Left renal pelvis (tissue), 4 donors: ENCODE measurements at places on chromosomes 11 and 22. TPM values are rescaled to one million over a fixed set of nuclear protein-coding genes. Genes with fewer than 3 reads are reported as not detected.

- DNase-seq: no peak
Measured at GRCh38 chr11:44632466-44633123, 67.1 kb downstream of the CD82 start.

- DNase-seq: no peak
Measured at GRCh38 chr11:45662665-45663485, 2.5 kb downstream of the CHST1 start.

DNA sequence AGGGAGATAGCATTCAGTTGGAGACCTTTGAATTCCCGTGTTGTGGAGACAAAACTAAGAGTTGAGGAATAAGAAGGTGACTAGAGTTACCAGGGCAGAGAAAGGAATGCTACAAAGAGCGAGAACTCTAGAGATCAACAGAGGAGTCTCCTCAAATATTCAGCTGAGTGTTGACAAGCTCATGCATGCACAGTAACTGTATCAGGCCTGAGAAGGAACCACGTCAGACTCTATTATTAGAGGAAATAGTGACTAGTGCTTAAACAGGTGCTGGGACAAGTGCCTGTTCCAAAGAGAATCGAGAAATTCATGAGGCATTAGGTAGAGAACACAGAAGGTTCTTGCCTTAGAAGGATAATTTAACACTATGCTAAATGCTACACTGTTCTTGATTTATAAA lies 333.8 kb upstream of the CHORDC1 start:
- no peak for DNase-seq

DNA sequence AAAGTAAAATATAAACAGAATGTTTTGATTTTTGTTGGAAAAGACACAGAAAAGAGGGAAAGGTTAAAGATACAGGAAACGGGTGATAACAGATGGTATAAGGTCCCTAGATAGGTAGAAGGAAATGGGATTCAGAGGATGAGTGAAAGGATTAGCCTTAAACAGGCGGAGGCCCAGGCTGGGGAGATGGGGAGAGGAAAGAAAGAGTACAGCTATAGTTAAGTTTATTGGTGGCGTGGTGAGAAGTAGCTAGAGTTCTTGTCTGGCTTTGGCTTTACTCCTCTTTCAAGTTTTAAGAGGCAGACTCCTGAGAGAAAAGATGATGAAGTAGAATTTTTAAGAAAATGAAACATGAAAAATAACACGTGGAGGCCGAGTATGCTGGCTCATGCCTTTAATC lies 13.7 kb downstream of the ZBTB44 start:
- no peak for DNase-seq

DNA sequence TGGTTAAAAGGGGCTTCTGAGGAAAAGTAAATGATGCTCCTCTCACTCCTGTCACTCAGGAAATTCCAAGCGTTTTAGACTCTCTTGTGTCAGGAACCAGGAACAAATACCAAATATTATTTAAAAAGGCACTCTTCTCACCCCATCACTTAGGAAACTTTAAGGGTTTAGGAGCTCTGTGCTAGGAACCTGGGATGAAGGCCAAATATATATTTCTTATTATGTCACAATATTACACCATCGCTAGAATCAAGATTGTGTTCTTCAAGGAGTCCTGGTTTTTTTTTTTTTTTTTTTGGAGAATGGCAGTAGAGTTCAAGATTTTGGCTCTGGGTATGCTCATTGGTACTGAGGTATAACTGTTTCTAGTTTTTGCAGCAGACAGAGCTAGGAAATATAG lies 79.0 kb upstream of the HEPHL1 start:
- DNase-seq: no peak

- no peak for DNase-seq
Measured at GRCh38 chr11:78325274-78325781, 92.3 kb downstream of the GAB2 start.

DNA sequence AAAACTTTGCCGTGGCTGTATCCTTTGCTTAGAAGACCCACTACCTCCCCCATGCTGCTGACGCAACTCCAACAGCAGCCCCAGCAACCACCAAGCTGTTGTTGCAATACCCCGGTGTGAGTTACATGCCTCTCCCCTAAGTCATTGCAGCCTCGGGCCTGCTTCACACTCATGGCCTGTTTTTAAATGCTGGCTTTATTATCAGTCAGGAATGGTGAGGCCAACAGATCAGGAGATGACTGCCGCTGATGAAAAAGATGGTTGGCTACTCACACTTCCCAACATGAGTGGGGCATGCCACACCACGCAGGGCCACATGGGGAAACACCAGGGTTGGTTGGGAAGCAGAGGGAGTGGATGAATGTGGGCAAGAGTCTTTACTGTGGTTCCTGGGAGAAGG lies 171.5 kb upstream of the SYT13 start:
- DNase-seq: no peak

DNA sequence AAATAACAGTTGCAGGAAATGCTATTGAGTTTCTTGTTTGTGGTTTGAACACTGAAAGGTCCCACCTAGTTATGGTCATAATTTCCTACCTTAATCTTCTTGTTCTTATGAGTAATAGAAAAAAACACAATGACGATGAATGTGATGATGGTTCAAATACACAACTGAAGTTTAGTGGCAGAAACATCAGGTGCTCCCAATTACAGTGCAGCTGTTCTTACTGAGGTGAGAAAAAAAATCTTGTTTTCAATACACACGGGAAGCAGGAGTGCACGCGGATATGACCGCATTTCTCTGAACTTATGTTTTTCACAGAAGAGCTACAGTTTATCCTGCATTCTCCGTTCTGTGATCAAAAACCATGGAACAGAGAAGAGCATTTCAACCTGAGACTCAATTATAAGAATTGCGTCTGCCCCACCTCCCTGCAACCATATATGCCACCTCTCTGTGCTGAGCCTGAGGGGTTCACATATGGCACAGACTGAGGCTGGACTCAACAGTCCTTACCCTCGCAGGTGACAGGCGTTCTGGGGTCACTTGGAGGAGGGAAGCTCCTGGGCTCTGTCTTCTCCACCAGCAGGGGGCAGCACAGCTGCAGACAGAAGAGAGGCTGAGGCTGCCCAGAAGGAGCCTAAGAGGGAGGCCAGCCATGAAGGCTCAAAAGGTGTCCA lies 99.7 kb upstream of the IGLL5 start:
- DNase-seq: no peak

- DNase-seq: no peak
Measured at GRCh38 chr11:66239511-66239910, 28.9 kb upstream of the RAB1B start.

- no peak for DNase-seq
Measured at GRCh38 chr11:14304601-14305000, 54.4 kb downstream of the RRAS2 start.

- DNase-seq: no peak
Measured at GRCh38 chr22:36584666-36585065, 55.7 kb upstream of the EIF3D start.

DNA sequence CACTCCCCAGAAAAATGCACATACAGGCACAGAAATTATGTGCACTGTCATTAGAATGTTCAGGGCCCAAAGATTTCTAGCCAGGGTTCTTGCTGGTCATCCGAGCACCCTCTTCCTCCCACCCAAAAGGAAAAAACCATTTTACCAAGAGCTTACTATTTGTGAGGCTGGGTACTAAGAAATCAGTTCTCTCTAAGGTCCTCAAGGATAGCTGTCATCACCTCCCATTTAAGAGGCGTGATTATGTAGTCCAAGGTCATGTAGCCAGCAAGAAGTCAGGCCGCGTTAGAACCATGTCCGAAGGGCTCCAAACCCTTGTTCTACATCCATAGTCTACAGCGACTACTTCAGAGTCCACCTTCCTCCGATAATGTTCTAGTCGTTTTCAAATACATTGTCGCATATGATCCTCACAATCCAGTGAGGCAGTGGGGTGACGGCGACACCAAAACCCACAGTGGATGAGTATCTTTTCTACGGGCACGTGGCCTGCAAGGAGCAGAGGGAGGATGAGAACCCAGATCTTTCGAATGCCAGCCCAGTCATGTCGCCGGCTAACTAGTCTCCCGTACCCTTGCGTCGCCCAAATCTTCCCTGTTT lies 634 bp downstream of the TIMM8B start:
- no peak for DNase-seq

DNA sequence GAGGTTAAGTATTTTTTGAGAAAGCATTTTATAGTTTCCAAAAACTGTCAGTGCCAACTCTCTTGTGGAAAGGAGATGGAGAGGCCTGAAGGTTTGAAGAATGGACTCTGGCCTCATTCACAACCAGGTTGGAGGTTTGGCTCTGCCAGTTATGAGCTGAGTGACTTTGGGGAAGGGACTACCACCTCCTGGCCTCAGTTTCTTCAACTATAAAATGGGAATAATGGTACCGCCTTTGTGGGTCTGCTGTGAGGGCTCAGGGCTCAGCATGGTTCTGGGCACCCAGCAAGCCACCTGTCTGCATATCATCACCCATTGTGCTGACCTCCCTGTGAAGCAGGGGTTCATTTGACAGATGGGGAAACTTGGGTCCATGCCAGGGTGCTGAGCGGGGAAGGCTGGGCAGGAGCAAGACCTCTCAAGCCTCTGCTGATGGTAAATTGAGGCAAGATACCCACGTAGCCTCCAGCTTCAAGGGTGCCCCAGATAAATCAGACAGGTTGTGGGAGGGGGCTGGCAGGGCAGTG lies 3.5 kb upstream of the LIF start:
- DNase-seq: no peak

DNA sequence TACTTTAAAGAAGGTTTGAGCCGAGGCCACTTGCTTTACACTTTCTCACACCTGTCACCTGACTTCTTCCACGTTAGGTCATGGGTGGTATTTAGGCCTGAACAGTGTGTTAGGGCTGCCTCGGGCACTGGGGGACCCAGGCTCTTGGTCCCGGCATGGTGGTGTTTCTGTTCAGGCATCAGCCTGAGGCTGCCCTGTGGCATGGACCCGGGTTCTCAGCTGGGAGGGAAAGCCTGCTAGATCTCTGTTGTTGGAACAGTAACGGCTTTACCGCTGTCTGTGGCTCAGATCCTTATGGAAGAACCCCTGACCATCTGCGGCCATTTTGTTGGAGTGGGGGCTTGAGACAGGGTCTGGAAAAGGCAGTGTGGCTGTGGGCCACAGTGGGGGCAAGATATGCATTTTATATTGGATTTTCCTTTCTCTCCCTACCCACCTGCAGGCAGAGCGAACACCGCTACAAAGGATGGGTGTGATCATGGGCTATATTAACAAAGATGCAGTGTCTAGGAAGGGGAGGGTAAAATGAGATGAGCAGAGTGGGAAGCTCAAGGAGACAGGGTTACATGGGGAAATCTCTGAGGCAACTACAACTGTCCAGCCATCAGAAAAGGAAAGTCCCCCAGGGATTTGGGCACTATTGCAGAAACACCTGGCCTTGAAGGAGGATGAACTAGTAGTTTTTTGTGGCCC lies 1.6 kb upstream of the KCNJ11 start:
- DNase-seq: no peak

- no peak for DNase-seq
Measured at GRCh38 chr11:48013269-48013901, 33.0 kb downstream of the PTPRJ start.

Gene MUC5B
- polyA plus RNA-seq: 0.23 TPM

Gene ANKK1
- polyA plus RNA-seq: 0.21 TPM

Gene PTPN5
- 0.63 TPM for polyA plus RNA-seq

Gene NRIP3
- polyA plus RNA-seq: 1.2 TPM

Gene OLFML1
- polyA plus RNA-seq: 52.3 TPM

Gene SSRP1
- polyA plus RNA-seq: 210 TPM

Gene SH3BP1
- polyA plus RNA-seq: 16.1 TPM

Gene OR5B12
- polyA plus RNA-seq: 0.38 TPM

Gene SERPIND1
- 3.8 TPM for polyA plus RNA-seq

Gene RBM7
- polyA plus RNA-seq: 62.7 TPM

Gene PDGFB
- polyA plus RNA-seq: 15.6 TPM

Gene FAM111B
- 11.2 TPM for polyA plus RNA-seq

Gene FAM76B
- polyA plus RNA-seq: 60.1 TPM
